CD4-positive, alpha-beta T cell treated with Interleukin-2 at 100 ng/mL for 4 hours (primary cell): ENCODE measurements at places on chromosomes 11 and 22.

- no peak for DNase-seq
Measured at GRCh38 chr11:28347371-28347770, 239.2 kb downstream of the METTL15 start.

GRCh38 chr11:119157063-119157462 lies 8.2 kb downstream of the ABCG4 start:
- DNase-seq, result no peak

GRCh38 chr11:37483761-37484160 lies 885.7 kb upstream of the RAG2 start:
- no peak for DNase-seq

GRCh38 chr11:123475469-123475868 lies 45.4 kb downstream of the GRAMD1B start:
- no peak for DNase-seq
